ENCODE measurements at places on chromosomes 12 and 14.

GRCh38 chr12:30622509-30622908 is 73.2 kb downstream of the IPO8 start:
- DNase-seq, result no peak

GRCh38 chr12:98509063-98509462 is 6.3 kb upstream of the TMPO start:
- peak; percentile 35 for DNase-seq

DNA sequence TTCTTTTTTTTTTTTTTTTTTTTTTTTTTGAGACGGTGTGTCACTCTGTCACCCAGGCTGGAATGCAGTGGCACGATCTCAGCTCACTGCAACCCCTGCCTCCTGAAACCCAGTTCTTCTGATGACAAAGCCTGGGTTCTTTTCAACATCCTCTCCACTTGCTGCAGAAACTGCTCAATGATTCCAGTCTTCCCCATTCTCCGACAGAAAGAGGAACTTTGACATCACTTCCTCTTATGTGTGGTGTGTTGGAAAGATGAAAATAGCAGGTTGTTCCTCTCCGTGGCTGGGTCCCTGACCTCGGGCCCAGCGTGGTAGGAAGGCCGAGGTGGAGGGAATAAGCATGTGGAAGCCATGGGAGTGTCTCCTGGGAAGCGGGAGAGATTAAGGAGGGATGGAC is 198.4 kb downstream of the PHETA1 start:
- peak; percentile 67 for DNase-seq

- DNase-seq, result peak; percentile 22
Observed at GRCh38 chr14:74401504-74402241, 24.3 kb downstream of the SYNDIG1L start.

GRCh38 chr14:105220699-105221597 is 27.4 kb upstream of the BTBD6 start:
- no peak for DNase-seq

GRCh38 chr14:100007254-100007653 is 58.0 kb upstream of the EVL start:
- DNase-seq, result no peak

DNA sequence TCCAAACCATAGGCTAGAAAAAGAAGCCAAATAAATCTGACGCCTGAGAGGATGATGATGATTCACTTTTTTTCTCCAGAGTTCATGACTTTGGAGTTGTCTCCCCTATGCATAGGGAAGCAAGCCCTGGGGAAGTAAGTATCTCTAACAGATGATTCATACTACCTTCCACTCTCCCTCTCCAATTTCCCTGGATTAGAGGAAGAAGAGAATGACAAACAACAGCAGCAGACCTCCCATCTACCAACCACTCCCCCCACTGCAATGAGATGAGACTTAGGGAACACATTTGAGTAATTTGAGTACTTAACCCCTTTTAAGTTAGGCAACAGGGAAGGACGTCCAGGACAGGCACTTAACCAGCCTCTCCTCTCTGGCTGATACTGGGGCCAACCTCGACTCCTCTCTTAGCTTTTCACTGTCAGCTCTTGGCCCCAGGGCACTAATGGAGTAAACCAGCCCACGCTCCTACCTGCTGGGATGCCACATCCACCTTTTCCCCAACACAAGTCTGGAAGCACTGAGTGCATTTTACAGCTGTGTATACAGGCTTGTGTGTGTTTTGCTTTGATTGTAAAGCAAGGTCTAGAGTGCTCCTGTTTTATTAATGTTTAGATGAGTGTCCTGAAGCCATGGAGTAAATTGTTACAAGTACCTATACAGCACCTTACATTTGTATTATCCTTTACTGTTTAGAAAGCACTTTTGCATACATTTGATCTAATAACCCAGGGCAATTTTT is 180.7 kb downstream of the PHLDA1 start:
- DNase-seq, result no peak

DNA sequence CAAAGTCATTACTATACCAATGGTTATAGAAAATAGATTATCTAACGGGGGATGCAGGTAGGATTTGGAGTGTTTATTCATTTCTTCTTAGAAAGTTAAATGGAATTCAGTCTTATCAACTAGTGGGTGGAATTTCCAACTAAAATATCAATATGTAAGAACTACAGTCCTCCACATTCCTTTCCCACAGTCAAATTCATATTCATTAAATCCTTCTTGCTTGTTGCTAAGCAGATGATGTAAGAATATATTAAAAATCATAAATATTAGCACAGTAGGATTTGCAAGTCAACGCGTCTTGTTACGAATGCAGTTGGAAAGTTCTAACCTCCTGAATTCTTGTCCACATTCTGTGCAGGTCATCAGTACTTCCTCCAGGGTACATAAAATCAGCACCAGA is 259.2 kb downstream of the CPNE8 start:
- no peak for DNase-seq

GRCh38 chr12:106118381-106119130 is 20.2 kb downstream of the NUAK1 start:
- DNase-seq, result no peak

DNA sequence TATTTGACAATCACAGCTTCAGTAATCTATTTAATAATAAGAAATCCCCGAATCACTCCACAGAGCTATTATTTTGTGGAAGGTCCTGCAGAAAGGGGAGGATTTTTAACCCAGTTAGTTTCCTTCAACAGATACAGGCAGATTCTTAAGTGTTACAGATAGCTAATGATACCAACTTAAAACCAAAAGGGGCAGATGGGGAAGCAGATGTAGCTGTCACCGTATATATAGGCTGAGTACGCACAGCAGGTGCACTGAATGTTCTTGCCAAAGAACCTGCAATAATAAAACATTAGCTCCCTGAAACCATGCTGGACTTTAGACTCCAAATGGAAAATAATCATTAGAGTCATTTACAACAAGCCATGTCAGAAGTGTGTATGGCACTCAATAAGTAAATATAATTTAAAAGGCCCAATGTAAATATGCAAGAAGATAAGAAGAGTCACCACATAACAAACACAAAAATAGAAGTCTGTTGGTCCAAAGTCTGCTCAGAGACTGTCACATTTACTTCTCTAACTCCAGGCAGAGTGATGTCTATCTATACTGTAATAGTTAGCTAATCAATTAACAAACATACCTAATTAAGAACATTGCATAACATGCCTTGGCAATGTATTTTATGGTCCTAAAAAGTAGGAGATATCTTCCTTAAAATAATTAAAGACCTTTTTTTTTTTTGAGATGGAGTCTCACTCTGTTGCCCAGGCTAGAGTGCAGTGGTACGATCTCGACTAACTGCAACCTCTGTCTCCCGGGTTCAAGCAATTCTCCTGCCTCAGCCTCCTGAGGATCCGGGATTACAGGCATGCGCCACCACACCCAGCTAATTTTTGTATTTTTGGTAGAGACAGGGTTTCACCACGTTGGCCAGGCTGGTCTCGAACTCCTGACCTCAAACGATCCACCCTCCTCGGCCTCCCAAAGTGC is 78.8 kb downstream of the SEC23A start:
- DNase-seq, result no peak

GRCh38 chr12:111298582-111299436 is 70.1 kb downstream of the PHETA1 start:
- DNase-seq, result peak; percentile 80

DNA sequence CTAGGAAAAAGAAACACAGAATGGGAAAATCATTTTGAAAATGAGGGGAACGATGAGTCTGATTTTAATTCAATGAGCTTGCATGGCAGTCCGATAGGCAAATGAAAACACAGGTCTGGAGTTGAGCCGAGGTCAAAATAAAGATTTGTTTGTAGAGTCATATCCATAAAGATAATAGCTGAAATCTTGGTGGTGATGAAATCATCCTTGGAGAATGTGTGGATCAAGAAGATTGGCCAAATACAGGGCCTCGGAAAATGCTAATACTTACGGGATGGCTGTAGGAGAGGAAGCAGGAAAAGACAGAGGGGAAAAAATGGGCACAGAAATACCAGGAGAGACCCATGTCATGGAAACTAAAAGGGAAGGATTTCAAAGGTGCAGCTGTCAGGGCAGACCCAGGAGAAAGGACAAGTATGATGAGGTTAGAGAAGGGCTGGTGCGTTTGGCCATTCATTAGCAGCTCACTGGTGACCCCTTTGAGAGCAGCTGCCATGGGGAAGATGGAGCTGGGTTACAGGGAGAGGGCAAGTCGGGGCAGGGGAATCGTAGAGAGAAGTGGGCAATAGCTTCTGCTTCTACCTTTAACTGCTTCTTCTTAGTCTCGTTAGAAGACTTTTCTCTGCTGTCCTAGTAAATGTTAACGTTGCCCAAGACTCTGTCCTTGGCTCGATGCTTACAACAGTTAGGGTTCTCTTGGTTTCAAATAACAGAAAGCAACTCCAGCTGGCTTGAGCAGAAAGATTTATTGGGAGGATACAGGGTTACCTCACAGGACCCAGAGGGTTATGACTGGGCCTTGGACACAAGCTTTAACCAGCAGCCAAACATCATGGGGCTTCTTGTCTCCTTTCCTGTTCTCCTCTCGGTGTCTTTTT is 161.8 kb downstream of the EFCAB11 start:
- no peak for DNase-seq

- DNase-seq, result no peak
Observed at GRCh38 chr12:5433081-5433844, 1.4 kb downstream of the NTF3 start.

GRCh38 chr12:58586762-58587161 is 333.5 kb downstream of the LRIG3 start:
- DNase-seq, result no peak

DNA sequence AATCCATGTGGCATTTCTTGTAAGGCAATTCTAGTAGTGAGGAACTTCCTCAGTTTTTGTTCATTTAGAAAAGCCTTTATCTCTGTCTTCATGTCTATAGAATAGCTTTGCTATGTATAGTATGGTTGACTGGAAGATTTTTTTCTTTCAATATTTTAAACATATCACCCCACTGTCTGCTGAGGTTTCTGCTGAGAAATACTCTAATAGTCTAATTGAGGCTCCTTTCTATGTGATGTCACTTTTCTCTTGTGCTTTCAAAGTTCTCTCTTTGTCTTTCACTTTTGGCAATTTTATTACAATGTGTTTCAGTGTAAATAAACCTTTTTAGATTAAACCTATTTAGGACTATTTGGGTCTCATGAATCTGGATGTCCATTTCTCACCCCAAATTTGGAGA is 192.8 kb downstream of the PDZRN4 start:
- no peak for DNase-seq

DNA sequence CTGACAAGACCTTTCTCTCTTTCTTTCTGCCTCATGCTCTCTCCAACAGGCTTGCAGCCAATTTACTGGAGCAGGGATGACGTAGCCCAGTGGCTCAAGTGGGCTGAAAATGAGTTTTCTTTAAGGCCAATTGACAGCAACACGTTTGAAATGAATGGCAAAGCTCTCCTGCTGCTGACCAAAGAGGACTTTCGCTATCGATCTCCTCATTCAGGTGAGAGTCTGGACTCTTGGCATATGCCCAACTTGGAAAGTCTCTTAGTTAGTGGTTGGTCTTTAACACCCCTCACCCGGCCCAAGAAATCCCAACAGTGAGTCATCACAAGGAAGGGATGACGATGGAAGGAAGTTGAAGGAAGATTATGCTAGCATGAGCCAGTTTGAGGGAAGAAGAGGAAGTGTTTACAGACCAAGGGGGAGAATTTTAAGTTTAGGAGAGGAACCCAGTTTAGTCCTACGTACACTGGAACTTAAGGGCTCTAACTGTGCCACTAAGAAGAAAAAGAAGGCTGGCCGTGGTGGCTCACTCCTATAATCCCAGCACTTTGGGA is 189.7 kb downstream of the ETV6 start:
- no peak for DNase-seq

- DNase-seq, result no peak
Observed at GRCh38 chr12:54424224-54424623, 5.2 kb upstream of the ITGA5 start.

DNA sequence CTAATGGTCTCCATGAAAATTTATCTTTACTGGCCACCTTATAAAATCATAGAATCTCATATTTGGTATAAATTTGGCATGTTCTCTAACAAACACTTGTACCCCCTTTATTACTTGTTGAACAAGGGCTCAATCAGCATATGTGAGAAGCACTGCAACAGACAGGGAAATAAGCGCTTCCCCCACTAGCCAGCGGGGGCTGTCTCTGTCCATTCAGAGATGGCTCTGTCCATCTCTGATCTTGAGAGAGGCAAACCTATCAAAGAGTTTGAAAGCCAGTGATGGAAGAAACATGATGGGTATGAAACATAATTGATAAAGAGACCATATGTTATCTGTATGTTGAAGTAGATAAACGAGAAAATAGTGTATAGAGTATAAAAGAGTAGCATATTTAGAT is 326.8 kb downstream of the PDZRN4 start:
- peak; percentile 60 for DNase-seq

GRCh38 chr14:103562429-103563225 is at the start of the genes BAG5 and COA8:
TSS of gene BAG5 (minus strand) at chr14:103562657. CDS start at chr14:103561164, 1,493 bp downstream.
TSS of gene COA8 (plus strand) at chr14:103562960. CDS start at chr14:103563002, 42 bp downstream.
- peak; percentile 87 for DNase-seq

DNA sequence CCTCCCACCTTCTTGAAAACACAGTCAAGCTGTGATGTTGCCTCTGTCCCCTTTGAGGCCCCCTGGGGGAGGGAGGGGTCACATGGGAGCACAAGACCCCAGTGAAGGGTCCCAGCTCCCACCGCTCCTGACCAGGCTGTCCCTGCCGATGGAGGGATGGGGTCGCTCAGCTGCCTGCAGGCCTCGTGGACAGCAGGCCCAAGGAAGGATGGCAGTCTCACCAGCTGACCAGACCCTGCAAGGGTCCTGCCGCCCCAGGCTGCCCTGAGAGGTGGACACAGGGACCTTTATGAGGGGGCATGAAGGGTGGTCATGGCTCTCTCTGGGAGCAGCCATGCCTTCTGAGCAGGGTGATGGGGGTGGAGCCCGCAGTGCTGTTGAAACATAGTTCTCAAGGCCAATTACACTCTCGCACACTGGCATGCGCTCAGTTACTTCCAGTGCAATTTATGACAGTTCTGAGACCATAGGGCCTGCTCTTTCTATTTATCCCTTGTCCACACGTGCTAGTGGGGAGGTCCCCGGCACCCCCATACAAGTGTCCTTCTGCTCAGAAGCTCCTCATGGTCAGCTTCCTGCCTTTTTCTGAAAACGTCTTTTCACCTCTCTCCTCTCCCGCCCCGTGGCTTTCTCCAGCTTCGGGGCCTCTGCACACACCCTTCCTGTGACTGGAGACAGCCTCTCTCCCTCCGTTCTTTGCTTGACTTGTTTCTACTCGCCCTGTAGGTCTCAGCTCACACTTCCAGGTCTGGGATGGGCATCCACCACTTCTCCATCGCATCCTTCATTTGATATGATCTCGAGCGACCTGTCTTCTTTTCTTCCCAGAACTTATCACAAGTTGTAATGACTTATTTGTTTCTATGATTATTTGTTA is 313.1 kb downstream of the ADGRD1 start:
- no peak for DNase-seq

GRCh38 chr14:32473464-32473855 is 144.4 kb downstream of the AKAP6 start:
- no peak for DNase-seq

DNA sequence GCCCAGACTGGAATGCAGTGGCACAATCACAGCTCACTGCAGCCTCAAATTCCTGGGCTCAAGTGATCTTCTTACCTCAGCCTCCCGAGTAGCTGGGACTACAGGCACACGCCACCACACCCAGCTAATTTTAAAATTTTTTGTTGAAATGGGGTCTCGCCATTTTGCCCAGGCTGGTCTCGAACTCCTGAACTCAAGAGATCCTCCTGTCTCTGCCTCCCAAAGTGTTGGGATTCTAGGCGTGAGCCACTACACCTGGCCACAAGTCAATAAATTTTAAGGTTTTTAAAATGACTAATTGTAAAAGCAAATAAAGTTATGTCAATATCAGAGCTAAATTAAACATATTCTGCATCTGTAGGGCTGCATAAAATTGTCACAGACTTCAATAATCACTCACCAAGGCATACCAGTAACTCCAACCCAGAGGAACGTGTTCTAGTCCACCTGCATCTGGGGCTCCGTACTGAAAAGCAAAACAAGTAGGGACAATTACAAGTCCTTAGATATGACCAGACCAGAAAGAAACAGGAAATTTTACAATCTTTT is 13.9 kb downstream of the GNS start:
- DNase-seq, result no peak
